ENCODE measurements at places on chromosomes 7 and 10.
A peak's percentile ranks its signal among the peaks of the same experiment; 100 is the strongest.

DNA sequence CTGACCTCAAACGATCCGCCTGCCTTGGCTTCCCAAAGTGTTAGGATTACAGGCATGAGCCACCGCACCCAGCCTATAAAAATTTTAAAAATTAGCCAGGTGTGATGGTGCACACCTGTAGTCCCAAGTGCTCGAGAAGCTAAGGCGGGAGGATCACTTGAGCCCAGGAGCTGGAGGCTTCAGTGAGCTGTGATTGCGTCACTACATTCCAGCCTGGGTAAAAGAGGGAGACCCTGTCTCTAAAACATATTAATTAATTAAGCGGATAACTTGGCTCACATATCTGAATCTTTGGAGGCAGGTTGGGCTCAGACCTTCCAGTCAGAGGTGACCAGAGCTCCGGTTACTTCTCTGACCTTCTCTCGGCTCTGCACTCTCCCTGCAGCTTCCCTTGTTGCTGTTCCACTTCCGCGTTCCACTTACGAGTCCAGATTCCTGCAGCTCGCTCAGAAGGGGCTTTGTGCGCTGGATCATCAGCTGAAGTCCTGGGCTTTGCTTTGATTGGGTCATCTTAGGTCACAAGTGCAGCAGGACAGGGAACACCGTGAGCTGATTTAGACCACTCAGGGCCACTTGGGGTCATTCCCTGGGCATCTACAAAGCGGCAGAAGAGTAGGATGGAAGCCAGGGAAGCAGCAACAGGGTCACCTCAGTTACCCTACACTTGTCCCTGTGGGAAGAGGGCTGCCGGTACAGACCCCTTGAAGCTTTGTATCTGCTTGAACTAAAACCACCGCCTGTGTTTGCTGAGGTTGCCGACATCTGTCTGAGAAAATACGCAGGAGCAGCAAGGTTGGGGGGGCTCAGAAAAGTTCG, 2.0 kb upstream of the ARPC1B start:
- DNase-seq = peak; percentile 71

- DNase-seq = no peak
Observed at GRCh38 chr10:91591797-91592174, 41.1 kb downstream of the PPP1R3C start.

DNA sequence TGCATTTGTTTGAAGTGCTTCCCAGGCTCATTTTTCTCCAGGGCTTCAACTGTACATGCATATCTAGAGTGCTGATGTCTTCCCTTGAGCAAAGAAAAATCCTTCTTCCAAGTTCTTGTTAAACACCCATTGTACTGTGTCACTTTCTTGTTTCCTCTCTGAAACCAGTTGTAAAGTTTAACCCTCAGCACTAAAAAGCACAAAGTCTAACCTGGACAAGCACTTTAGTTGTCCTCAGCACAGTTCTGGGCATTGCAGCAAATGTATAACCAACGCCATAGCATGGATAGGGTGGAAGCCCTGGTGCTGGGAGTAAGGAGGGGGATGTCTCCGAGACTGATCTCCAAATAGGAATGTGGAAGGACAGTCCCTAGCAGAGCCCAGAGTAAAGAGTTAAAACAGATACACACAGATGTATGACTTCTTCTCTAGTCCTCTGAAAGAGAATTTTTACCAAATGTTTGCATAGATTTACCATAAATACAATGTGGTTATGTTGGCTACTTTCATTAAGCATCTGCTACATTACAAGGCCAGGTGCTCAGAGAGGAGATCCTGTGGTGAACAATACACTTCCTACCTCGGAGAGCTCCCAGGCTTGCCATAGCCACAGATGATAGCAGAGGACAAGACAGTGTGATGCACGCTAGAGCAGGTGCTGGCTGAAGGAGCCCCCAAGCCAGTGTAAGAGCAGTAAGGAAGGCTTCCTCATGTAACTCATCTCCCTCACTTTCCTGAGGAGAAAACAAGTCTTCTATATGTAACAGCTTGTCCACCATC, 57.0 kb downstream of the DNAJC12 start:
- DNase-seq = no peak

DNA sequence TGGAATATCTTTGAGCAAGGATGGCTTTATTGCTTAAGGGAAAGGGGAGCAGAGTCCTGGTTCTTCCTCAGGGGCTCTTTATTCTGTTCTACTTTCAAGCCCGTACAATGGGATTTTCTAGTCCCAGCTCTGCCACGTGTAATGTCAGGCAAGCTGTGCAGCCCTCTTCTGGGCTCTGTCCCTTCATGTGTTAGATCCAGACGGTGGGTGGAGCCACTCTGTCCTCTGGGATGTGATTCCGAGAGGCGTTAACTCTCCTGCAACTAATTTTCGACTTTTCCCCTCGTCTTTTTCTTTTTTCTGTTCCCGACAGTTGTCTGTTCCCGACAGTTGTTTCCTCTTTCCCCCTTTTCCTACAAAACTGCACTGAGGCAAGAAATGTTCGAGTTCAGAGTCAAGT, 34.8 kb downstream of the FBH1 start:
- DNase-seq = no peak

- no peak for DNase-seq
Observed at GRCh38 chr10:63719226-63719856, 198.1 kb downstream of the REEP3 start.

DNA sequence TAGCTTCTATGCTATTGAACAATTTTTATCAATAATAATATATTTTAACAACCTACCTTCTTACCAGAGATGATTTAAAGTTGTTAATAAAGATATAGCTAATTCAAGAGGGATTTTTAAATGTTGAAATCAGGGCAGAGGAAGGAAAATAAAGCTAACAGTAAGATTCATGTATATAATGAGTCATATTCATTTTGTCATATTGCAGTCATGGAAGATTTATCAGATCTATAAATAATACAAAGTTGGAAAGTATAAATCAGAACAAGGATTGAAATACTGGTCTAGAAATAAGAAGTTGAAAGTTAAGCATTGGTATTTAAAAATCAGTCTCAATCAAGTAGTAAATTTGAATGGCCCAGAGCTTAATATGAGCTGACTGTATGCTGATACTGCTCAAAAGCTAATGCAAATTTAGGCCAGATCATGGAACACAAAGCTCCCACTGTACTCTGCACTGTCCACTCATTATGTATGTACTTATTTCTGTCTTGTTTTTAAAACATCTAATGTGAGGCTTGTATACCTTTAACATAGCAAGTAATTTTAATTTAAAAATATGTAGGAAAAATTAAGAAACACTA, 196.9 kb downstream of the ZEB1 start:
- DNase-seq = no peak

DNA sequence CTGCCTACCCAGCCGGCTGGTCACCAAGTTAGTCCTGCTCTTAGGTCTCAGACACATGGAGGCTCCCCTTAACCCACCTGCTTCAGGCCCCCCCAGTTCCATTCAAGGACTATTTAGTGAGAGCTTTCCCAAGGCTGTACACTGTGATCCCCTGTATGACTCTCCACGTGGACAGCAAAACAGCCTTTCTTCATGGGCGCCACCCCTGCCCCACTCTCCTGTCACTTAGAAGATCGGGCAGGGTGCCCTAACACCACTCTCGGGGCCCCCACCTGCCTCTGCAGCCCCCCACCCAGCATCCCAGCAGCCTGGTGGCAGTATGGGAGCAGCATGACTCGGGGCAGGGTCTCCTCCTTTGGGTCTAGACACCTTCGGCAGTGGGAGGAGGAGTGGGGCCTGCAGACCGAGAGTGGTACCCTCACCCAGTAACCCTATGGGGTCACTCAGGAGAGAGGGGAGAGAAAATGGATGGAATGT, 116.6 kb downstream of the PTPN20 start:
- no peak for DNase-seq

DNA sequence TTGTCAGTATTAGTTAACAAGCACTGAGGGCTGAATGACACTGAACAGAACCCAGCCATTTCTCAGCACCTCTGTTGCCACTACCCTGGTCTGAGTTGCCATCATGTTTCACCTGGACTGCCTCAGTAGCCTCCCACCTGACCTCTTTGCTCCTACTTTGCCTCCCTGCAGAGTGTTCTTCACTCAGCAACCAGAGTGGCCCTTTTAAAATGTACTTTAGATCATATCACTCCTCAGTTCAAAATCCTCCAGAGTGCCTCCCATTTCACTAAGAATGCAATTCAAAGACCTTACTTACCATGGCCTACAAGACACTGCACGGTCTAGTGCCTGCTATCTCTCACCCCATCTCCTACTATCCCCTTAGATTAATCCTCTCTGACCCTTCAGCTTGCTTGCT, 214.5 kb downstream of the AUTS2 start:
- DNase-seq = no peak

DNA sequence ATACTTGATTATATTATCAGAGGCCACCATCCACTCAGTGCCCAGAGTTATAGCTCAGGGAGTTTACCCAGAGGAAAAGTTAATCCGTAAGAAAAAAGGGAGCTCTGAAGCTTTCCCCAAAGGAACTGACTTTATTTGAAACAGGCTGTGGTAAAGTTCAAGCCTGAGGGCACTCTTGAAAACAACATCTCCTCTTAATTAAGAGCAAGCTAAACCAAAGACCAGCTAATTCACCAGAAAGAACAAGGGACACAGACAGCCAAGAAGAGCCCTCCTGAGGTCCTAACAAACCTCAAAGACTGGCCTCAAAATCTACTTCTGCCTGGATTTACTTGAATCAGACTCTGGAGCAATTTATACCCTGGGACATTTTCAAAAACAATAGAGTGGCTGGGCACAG, 159.6 kb upstream of the CHST15 start:
- no peak for DNase-seq

DNA sequence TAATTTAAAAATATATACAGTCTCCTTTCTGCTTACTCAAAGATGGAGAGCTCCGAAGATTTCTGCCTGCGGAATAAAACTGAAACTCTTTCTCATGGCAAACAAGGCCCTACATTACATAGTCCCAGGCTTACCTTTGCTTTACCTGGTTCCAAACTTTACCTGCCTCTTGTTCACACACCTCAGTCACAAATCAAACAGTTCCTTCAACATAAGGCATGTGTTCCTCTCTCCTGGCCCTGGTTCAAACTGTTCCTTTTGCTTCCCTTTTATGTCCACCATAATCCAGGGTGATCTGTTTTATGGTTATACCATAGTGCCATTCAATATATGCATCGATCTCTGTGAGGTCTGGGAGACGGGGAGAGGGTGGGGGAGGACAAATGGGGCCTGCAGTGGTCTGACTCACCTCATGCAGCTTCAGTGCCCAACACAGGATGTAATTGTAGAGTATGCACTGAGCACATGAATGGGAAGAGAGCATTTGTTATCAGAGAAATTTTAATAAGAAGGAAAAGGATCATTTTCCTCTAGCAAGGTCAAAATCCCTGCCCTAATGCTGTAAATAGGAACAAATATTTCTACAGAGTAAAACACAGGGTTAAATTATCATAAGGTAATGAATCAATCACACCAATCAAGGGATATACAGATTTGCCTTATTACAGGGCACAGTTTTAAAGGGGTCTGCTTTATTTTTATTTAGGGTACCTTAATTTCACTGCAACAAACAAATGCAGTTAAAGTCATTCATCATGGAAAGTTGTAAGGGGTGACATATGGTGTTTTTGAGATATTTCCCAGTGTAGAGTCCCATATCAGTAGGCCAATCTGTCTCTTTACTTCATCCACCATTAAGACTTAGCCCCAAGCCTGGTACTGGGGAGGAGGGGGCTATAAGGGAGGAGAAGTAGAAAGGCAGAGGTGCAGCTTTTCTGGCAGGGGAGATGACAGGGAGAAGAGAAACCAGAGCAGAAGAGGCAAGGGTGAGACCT, 88.8 kb upstream of the PDE1C start:
- DNase-seq = no peak
